ENCODE measurements at places on chromosomes 13 and 19.

GRCh38 chr19:28633319-28634018 lies 579.5 kb downstream of the UQCRFS1 start:
- no peak for DNase-seq

DNA sequence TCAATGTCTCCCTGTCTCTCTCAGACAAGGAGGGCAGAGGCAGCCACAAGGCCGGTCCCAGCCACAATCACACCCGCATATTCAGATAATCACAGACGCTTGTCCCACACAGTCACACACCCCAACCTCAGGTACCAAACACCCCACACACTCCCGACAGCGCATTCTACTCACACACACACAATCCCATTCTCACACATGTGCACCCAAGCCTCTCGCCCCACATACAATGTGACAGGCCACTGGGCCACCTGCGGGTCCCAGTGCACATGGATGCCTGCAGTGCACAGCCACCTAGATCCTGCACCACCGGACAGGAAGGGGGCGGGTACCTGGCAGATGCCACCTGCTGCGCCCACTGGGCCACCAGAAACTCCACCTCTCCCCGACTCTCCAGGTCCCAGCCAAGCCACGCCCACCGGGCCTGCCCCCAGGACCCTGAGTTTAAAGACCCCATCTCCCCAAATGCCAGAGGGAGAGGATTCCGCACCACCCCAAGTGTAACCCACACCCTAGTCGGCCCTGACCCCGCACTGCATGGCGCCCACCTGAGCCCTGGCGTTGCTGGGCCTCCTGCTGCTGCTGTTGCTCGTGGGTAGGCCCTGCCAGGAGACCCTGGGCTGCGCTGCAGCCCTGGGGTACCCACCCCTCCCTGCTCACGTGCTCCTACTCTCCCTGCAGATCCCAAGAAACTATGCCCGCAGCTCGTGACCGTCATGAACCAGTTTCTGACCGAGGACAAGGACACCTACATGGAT lies 10.6 kb downstream of the SCGB2B2 start:
- DNase-seq, result no peak

- DNase-seq, result no peak
Observed at GRCh38 chr13:48961379-48961778, 14.3 kb upstream of the FNDC3A start.

- no peak for DNase-seq
Observed at GRCh38 chr13:39397226-39397895, 205.6 kb downstream of the LHFPL6 start.

GRCh38 chr19:10892256-10892655 lies 20.9 kb downstream of the CARM1 start:
- no peak for DNase-seq

DNA sequence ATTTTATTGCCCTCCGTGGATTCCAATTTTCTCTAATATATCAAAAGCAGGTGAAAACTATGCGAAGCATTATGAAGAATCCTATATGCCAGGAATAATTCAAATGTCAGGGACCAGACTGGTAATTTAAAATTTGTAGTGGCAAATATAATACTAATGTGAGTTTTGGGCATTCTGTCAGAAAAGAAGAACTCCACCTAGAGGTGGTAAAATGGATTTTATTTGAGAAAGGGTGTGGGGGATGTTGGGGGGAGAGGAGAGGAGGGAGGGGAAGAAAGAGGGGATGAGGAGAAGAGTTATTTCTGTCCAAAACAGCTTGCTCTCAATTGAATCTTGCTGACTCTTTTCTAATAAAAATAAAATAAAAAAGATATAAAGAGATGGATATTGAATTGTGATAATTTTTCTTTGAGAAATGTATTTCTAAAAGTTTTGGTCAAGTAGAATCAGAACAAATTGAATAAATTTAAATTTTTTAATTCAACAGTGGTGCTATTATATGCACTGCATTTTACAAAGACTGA lies 929.3 kb upstream of the SLITRK5 start:
- DNase-seq, result no peak

- DNase-seq, result no peak
Observed at GRCh38 chr19:43551399-43552197, 18.6 kb downstream of the ZNF575 start.

DNA sequence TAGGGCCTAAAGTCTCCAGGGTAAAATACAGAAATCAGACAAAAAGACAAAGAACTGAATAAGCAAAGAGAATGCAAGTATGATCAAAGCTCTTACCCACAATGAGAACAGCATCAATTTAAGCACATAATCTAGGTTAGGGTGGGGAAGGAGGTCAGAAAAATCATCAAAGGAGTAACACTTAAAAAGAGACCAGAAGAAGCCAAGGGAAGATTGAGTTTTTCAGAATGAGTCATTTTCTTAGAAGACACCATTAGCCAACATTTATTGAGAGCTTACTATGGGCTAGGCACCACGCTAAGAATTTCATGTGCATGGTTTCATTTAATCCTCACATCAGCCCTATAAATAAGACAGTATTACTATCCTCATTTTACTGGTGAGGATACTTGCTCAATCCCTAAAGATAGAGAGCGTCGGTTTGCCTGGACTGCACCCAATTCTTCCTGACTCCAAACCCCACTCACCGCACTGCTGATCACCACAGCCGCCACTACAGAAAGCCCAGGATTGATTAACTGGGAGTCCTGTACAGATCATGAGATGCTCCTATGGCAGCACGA lies 1.7 kb upstream of the SHISA2 start:
- DNase-seq, result no peak

DNA sequence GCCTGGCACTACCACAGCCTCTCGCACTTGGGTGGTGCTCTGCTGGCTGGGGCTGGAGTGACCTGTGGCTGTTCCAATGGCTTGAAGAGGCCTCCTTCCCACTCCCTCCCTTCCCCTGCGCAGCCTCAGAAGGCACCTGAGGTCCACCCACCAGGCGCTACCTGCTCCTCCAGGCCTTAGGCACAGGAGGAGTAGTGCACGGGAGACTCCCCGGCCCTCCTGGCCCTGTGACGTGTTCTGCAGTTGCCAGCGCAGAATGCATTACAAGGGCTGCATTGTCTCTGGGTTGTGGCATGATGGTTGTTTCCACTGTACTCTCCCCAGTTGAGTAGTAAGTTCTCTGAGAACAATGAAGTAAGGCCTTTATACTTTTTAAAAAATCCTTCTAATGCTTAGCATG lies 128.6 kb downstream of the TEX29 start:
- no peak for DNase-seq

DNA sequence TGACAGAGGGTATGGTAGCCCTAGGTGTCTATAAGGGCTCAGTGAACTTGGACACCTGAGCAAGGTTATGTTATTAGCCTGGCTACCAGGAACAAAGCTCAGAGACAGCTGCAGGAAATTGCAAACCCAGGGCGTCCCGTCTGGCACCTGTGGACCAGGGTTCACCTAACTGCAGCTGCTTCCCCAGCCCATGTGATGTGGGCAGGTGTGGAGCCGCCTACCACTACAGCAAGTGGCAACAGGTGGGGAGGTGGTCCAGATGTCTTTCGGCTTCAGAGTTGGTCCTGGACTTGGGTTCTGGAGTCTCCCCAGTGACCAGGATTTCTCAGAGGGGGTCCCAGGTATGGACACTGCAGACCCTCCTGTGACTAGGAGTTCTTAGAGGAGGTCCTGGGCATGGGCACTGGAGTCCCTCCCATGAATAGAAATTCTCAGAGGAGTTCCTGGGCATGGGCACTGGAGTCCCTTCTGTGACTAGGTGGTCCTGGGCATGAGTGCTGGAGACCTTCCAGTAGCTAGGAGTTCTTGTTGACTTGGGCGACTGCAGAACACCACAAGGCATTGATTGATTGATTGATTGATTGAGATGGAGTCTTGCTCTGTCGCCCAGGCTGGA lies 25.2 kb downstream of the ACTL9 start:
- no peak for DNase-seq

- no peak for DNase-seq
Observed at GRCh38 chr13:38636761-38637160, 50.1 kb upstream of the FREM2 start.

DNA sequence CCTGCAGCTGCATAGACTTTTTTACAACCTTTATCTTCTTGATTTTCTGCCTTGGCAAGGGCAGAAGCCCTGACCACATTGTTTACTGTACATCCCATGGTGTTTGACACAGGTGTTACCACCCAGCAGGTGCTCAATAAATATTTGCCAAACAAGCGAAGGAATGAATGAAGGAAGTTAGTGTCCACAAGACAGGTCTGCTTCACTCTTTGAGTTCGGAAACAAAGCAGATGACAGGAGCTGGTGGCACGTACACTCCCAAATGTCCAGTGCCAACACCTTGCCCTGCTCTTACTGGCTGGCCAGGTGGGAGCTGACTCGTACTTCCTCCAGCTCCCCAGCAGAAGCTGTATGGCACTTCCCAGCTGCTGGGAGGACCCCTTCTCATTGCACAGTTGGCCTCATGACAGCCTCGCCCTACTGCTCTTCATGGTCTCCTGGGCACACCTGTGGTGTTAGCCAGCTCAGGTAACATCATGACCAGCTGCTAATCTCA lies 22.0 kb upstream of the MUC16 start:
- DNase-seq, result no peak

- DNase-seq, result no peak
Observed at GRCh38 chr13:27621116-27621365, 651 bp upstream of the POLR1D start.

DNA sequence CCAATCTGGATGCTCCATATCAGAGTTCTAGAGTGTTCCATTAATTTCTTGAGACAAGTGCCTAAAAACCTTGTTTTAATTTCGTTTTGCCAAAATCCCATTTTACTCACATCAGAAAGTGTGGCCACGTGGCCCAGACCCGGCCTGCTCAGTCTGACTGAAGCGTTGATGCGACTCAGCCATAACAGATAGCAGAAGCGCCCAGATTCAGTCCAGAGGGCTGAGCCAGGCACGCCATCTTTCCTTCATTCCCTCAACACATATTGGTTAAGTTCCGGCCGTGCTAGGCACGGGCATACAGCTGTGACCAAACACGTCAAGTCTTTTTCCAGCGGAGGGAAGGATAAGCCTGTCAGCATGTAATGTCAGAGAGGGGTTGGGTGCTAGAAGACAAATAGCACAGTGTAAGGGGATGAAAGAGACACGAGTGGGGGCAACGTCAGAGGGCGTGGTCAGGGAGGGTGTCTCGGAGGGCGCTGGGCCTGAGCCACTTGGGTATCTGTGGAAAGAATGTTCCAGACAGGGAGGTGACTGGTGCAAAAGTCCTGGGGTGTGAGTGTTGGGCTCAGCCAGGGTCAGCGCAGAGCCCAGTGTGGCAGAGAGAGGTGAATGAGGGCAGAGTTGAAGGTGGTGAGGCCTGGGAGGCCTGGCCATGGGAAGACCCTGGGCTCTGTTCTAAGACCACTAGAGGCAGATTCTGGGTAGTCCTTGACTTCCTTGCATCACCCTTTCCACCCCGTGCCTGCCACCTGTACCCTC lies 3.1 kb downstream of the F10 start:
- DNase-seq, result no peak

GRCh38 chr19:50258918-50259372 lies 55.5 kb downstream of the MYH14 start:
- no peak for DNase-seq

DNA sequence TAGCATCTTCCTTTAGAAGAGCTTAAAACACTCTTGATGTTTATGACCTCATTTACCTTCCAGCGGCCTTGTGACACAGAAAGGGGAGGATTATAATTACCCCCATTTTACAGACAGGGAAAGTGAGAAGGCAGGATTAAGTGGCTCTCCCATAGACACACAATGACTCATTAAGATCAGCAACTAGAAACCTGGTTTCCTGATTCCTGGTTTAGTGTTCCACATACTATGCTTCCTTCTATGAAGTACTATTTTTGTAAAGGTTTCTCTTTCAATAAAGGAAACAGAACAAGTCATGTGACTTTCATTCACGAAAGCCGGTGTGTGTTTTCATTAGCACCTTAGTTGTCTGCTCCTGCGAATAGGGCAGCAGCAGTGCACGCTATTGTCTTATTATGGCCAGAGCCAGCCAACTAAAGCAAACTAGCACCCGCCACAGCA lies 8.3 kb downstream of the IRS2 start:
- no peak for DNase-seq

All from T1000 (cell line).